ENCODE measurements at places on chromosomes 3 and 15.

DNA sequence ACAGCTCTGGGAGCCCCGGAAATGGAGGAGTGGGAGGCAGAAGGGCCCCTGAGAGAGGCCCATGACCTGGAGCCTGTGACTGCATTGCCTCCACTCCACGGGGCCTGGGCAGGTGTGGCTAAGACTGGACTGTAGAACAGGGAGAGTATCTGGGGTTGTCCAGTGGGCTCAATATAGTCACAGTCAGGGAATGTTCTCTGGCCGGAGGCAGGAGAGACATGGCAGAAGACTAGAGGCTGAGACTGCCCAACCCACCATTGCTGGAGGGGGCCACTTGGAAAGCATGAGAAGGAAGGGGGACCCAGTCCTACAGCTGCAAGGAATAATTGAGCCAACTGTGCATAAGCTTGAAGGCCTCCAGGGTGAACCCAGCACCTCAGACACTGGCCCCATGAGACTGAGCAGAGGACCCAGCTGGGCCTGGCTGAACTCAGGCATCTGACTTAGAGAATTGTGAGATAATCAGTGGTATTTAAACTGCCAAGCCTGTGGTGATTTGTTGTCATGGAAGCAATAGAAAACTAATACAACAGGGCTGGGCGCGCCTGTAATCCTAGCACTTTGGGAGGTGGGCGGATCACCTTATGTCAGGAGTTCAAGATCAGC lies 33.1 kb downstream of the NIPA2 start:
- DNase-seq: no peak

GRCh38 chr15:86433983-86434382 lies 354.3 kb downstream of the AGBL1 start:
- DNase-seq: no peak

GRCh38 chr3:50385754-50386153 lies 26.4 kb upstream of the TMEM115 start:
- DNase-seq: no peak

DNA sequence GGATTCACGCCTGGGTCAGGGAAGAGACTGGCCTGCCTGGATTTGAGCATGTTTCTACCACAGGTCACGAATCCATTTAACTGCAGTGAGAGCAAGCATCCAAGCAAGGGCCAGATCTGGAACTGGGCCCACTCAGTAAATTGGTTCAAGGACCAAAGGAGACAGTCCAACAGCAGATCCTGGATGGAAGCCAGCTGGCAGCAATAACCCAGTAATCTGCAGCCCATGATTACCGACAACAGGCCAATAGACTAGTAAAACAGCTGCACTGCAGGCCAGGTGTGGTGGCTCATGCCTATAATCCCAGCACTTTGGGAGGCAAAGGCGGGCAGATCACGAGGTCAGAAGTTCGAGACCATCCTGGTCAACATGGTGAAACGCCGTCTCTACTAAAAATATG lies 11.8 kb downstream of the SAMD7 start:
- no peak for DNase-seq

- no peak for DNase-seq
Observed at GRCh38 chr3:31345581-31345980, 187.1 kb upstream of the STT3B start.

GRCh38 chr3:138494607-138494929 lies 60.2 kb downstream of the ESYT3 start:
- no peak for DNase-seq

DNA sequence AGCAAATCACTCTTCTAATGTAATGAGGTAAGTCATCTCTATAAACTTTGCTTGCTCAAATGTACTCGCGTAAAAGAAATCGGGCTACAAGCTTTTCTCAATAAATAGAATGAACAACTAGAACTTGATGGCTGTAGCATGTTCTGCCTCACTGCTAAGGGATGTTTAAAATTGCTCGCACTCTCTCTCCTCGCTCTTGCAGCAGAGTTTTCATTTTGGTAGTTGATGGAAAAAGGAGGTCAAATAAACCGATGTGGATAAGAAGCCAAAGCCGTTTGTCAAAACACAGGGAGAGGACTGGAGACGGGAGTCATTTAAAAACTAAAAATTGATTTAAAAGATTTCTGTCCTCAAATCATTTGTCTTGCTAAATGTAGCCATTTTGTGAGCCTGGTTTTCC lies 53.3 kb downstream of the ANXA2 start:
- DNase-seq: no peak

DNA sequence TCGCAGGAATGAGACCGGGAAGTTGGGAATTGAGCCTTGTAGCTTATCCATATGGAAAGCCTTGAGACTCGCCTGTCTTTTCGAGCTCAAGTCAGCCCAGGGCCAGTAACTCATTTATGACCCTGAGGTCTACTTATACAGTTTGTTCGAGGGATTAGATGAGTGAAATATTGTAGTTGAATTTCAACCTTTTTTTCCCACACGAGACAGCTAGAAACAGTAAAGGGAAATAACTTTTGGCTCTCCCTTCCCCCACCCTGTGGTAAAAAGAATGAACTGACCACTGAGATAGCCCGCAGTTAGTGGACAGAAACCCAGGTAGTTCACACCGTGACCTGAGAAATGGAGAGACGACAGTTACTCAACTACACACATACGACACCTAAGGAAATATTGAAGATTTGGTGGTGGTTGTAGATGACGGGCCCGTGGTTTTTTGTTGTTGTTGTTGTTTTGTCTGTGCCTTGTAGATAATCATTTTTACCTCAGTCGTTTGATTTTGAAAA lies 841 bp downstream of the EIF3J start:
- DNase-seq: peak; percentile 14

DNA sequence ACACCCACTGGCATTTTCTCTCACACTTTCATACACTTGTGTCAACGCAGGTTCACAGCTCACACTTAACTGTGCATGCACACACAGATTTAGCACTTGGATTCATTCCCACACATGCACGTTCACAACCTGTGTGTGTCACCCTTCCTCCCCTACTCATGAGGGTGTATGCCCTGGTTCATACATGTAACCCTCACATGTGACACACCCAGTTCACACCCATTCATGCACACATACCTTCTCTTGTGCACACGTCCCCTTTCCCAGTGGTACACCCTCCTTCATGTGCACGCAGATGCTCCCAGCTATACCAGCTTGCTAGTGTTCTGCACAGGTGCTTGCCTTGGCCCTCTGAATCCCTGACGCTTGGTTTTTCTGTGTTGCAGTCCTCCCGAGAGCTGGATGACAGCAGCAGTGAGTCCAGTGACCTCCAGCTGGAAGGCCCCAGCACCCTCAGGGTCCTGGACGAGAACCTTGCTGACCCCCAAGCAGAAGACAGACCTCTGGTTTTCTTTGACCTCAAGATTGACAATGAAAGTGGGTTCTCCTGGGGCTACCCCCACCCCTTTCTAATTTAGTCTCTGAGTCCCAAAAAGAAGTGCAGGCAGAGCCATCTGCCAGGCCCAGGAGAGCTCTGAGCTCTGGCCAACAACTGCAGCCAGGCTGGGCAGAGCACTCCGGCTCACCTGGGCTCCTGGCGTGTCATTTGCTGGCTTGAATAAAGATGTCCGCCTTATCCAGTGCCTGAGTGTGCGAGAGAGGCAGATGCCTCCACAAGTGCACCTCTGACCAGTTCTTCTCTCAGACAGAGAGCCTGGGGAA lies 39.5 kb downstream of the GOLGA6A start:
- DNase-seq: no peak

- no peak for DNase-seq
Observed at GRCh38 chr3:32713181-32713580, 28.2 kb downstream of the CNOT10 start.

DNA sequence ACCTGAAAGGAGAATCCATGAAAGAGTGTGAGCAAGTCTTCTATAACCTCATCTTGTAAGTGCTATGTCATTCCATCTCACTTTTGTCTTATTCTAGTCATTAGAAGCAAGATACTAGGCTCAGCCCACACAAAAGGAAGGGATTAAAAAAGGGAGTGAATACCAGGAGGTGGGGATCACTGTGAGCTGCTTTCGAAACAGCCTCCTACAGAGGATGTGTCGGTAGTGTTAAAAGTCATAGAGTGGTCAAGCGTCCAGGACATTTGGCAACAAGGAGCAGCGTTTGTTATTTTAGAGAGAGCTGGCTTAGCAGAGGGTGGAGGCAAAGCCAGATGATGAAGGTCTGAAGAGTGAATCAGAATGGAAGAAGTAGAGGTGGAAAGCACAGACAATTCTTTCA lies 11.7 kb upstream of the ZNF148 start:
- DNase-seq: no peak

- no peak for DNase-seq
Observed at GRCh38 chr3:151142929-151143328, 57.5 kb downstream of the MED12L start.

GRCh38 chr3:90102146-90102545 lies 994.7 kb downstream of the EPHA3 start:
- no peak for DNase-seq

DNA sequence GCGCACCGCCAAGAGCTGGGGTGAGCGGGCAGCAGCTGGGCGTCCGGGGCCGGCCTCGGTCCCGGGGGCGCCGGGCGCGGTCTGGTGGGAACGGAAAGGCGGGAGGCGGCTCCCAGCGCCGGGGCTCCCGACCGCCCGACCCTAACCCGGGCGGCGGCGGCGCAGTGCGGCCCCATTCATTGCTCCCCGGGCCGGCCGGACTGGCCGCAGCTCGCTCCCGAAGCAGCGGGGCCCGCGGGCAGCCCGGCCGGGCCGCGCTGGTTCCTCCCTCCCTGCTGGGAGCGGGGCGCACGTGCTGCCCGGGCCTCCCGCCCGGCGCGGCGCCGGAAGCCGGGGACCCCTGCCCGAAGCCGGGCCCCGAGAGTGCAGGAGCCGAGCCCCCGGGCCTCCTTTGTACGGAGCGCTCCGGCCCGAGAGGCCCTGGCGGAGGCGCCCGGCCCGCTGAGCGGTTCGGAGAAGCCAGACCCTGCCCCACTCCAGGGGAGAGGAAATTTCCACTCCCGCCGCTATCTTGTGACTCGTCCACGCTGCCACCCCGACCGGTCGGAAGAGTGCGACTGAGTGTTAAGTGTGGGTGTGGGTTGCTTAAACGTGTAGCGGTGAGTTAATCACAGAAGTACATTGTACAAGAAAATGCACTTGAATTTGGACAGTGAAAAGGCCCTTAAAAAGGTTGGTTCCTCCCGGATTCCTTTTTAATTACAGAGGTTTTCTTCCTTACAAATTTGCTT lies 613 bp downstream of the ATP1B3 start:
- DNase-seq: peak; percentile 61

DNA sequence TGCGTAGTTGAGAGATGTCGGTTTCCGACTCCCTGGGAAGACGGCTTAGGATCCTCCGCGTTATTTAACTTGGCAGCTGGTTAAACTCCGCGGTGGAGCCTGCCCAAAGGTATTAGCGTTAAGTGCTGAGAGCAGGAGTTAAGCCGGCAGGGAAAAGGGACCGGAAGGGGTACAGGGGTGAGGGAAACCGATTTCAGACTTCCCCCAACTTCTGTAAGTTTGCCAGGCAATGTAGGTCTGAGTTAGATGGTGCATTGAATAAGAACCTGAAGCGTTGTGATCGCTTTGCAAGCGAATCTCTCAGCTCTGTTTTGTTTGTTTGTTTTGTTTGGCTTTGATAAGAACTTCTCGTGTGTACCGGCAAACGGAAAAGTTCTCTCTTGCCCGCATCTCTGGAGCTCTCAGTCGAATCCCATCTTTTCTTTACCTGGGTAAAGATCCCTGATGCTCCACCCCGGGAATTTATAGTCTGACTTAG lies 6.0 kb upstream of the FEZF2 start:
- DNase-seq: no peak

DNA sequence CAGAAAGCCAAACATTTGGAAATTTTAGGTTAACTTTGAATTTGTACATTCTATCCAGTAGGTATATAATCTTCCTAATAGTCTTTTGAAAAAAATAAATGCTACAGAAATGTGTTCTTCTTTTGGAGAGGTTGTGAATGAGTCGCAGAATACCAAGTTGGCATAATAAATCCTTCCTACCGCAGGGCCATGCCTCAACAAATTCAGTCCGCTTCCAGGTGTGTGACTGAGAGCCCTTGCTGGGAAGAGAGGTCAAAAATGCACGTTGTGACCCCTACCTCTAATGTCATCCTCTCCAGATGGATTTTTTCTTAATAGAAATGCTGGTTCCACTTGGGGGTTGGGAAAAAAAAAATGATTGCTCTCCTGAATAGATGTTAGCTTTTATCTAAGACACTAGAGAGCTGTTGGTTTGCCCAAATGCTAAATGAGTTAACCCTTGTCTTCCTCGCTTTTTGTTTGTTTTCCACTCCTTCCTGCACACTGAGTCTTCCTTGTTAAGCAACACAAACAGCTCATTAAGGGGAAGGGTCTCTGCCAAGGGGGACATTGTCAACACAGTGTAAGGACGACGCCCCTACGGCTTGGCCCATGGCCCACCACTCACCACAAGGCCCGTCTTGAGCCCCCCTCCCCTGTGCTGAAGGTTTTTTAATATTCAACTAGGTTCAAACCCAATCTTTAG lies 33.9 kb downstream of the RLBP1 start:
- DNase-seq: no peak

- no peak for DNase-seq
Observed at GRCh38 chr3:9947025-9947995, 4.9 kb downstream of the PRRT3 start.

DNA sequence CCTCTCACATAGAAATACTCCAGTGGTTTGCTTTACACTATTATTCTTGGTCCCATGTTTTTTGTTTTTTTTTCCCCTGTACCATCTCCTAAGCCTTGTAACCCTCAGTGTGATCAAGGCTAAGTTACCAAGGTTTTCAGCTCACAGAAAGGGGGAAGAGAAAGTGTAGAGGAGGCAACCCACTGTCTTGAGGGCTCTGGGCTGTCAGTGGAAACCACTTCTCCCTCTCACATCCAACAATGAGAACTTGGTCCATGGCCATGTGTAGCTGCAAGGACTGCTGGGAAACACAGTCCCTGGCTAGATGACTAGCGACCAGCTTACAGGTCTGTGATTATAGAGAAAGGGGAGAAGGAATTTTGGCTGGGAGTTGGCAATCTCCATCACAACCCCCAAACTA lies 30.3 kb downstream of the GPD1L start:
- DNase-seq: no peak

DNA sequence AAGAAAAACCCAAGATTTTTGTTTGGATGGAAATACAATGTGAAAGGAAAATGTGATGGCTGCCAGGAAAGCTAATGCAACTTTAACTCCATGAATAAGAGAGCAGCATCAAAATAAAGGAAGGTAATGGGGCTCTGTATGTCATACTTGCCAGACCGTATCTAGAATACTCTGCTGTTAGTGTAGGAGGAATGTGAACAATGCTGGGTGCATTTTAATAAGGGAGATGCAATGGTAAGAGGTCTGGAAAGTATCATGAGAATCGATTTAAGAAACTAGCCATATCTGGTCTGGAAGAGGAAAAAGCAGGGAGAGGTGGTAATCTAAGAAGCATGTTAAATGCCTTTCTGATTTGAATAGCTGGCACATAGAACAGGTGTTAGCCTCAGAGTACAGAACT lies 239.6 kb downstream of the GBE1 start:
- no peak for DNase-seq

DNA sequence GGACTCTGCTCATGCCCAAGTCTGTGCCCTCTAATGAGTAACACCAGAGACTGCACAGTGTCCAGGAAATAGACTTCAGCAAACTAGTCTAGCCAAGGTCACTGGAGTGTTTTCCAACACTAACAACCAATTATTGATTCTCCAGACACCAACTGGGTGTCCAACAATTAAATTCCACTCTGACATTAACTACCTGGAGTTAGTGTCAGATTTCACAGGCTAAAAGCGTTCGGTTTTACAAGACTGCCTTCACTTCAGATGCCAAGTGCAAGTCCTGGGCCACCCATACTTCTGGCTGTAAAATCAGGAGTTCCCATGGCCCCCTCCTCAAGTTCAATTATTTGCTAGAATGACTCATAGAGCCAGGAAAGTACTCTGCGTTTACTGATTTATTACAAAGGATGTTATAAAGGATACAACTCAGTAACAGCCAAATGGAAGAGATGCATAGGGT lies 20.8 kb upstream of the CFAP161 start:
- DNase-seq: no peak
